ENCODE measurements at places on chromosomes 12 and 14.

DNA sequence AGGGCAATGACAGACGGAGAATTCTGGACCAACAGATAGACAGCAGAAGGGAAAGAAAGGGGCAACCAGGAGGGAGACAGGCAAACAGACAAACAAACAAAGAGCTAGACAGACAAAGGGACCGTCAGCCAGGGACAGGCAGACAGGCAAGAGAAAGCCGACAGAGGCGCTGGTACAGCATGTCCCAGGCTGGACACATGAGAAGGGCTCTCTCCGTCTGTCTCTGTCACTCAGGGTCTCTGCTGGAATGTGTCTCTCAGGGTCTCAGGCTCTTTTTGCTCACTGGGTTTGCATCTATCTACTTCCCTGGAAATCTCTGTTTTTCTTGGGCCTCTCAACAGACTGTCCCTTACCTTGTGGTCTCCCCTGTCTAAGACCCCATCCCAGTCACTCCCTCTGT, 8.2 kb upstream of the SMUG1 start:
- DNase-seq, result no peak

GRCh38 chr12:105335856-105336255, 5.4 kb downstream of the C12orf75 start:
- DNase-seq, result no peak

GRCh38 chr12:11645391-11645790, 4.1 kb upstream of the ETV6 start:
- DNase-seq, result no peak

- no peak for DNase-seq
These were observed 141.9 kb downstream of the DPF3 start for GRCh38 chr14:72752034-72752412.

GRCh38 chr12:42541965-42542364, 47.6 kb downstream of the PRICKLE1 start:
- DNase-seq, result no peak

GRCh38 chr14:94547726-94548125, 13.5 kb upstream of the SERPINA4 start:
- DNase-seq, result no peak

- DNase-seq, result no peak
These were observed 268.8 kb upstream of the BTG1 start for GRCh38 chr12:92414170-92415070.

GRCh38 chr12:12327802-12328201, 22.2 kb downstream of the MANSC1 start:
- peak; percentile 23 for DNase-seq

- DNase-seq, result no peak
These were observed 14.0 kb downstream of the BRF1 start for GRCh38 chr14:105286759-105287144.

DNA sequence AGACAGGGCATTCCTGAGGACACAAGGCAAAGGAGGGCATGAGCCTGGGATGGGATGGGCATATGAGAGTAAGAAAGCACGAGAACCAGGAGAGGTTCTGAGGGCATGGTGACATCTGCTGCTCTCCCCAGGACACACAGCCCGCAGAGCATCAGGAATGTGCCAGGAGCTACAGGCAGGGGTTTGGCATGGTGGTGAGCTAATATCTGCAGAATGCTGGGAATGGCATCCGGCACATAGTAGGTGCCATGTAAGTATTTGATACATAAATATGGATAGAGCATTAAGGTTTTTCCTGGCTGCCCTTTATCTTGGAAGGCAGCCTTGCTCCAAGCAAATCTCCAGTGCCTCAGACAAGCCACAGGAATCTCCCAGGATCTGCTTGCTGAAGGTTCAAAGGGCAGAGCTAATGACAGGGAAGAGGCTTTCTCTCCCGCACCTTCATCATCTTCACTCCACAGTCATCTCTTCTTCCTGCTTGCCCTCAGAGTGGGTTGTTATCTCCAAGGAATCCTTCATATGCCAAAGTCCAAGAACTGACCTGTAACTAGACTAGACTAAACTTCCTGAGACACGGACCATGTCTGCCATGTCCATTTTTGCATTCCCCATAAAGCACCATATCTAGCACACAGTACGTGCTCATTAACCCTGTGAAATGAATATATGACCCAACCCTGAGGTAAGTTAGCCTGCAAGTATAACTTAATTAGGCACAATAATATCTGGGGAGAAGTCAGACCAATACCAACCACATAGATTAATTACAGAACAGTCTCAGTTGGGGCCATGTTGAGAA, 62.0 kb upstream of the SCN8A start:
- no peak for DNase-seq

- no peak for DNase-seq
These were observed 11.0 kb downstream of the GRIP1 start for GRCh38 chr12:66667906-66668305.

- no peak for DNase-seq
These were observed 412.5 kb downstream of the ZFP36L1 start for GRCh38 chr14:68380329-68380741.

DNA sequence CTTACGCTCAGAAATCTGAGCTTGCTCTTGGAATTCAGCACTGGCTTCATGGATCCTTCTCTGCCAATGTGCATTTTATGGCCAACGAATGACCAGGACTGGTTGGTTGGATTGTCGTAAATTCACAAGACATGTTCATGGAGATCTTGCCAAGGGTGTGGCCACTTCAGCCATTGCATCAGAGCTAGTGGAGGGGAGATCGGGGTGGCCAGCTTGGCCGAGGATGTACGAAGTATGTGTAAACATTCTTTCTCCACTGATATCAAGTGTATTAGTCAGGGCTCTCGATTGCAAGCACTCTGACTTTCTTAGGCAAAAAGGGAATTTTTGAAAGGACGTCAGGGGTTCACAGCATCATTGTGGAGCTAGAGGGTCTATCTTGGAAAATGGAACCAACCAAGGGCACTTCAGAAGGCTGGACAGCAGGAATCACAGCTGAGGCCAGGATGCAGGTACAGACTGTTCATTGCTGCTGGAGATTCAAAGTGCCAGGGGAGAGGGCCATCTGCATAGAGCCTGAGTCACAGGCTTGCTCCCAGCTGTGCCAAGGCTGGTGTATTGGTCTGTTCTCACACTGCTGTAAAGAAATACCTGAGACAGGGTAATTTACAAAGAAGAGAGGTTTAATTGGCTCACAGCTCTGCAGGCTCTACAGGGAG, 32.9 kb upstream of the ADGRD1 start:
- DNase-seq, result no peak

GRCh38 chr14:67514203-67514607, 18.9 kb upstream of the PLEKHH1 start:
- no peak for DNase-seq
